Activated CD4-positive, alpha-beta T cell treated with anti-CD3 and anti-CD28 coated beads, Interleukin-2, amount 50 U/mL, for 16 hours (primary cell): ENCODE measurements at places on chromosomes 1 and 21.
A peak's percentile ranks its signal among the peaks of the same experiment; 100 is the strongest.

GRCh38 chr1:114771992-114772391, 8.5 kb downstream of the SIKE1 start:
- no peak for DNase-seq

GRCh38 chr1:235979716-235980333, 85.1 kb downstream of the NID1 start:
- no peak for DNase-seq

- DNase-seq = no peak
Measured at GRCh38 chr21:37829447-37829846, 86.8 kb downstream of the KCNJ6 start.

GRCh38 chr1:244084763-244085162, 33.7 kb downstream of the ZBTB18 start:
- no peak for DNase-seq

DNA sequence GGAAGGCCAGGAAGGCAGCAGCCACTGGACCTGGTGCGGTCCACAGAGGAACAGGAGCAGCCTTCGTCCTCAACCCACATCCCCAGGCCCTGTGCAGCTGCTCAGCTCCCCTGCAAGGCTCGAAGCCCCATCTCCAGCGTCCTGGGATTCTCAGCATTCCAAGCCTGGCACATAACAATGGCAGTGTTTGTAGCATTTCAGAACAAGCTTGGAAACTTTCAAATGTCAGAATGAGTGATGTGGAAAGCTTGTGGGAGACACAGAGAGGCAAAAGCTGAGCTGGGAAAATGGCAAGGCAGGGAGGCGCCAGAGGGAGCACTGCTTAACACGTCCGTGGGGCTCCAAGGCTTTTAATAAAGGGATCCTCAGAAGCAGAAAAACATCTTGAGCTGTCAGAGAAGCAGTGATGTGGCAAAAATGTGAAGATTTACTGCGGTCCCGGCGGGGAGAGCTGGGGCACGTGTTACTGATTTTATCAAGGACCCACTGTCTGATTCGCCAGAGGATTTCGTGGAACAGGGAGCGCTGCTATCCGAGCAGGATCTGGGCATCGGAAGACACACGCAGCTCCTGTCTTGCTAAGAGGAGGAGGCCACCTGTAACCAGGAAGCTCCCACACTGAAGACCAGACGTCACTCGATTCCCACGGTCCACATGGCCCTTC, 38.1 kb downstream of the TOMM20 start:
- DNase-seq = no peak

DNA sequence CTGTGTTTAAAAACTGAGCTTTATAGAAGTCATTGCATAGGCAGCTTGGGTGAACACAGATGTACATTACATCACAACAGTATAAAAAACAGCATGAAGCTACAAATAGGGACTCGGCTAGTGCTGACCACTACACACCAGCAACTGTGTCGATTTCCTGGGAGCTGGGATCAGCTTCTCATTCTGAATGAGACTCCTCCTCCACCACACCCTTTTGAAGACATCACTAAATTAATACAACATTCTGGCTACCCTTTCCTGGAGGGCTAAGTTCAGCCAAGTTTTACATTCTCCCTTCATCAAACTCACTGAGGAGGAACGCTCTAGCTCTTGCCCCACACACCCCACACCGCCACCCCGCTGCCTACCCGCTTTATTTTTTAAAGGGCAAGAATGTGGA, 102.7 kb downstream of the ERG start:
- no peak for DNase-seq

GRCh38 chr1:27521336-27521831, 31.4 kb upstream of the WASF2 start:
- DNase-seq = peak; percentile 38

DNA sequence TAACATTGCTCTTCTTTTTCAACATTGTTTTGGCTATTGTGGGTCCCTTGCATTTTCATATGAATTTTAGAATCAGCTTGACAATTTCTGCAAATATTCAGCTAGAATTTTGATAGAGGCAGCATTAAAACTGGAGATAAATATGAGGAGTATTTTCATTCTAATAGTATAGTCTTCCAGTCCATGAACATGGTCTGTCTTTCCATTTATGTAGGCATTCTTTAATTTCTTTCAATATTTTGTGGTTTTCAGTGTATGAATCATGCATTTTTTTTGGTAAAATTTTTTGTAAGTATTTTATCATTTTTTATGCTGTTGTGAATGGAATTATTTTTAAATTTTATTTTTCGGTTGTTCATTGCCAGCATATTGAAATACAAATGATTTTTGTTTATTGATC, 97.2 kb downstream of the DNAH14 start:
- DNase-seq = no peak

DNA sequence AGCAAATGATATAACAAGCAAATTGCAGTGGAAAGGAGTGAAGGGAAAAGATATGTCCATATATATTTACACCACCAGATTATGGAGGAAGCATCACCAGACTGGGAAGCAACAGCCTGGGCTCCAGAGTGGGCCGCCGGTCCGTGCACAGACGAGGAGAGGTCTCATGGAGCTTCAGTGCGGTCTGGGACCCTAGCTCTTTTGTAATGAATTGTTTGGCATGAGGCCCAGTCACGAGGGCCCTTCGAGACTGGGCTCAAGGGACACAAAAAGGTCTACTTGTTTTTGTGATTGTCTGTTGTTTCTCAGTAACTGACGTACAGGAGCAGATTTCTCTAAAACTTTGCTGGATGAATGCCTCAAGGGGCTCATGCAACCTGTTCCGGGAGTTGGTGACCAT, 12.9 kb upstream of the STUM start:
- no peak for DNase-seq

GRCh38 chr1:173353350-173353749, 123.8 kb upstream of the PRDX6 start:
- no peak for DNase-seq

GRCh38 chr1:21874778-21875547, 62.1 kb downstream of the HSPG2 start:
- no peak for DNase-seq

DNA sequence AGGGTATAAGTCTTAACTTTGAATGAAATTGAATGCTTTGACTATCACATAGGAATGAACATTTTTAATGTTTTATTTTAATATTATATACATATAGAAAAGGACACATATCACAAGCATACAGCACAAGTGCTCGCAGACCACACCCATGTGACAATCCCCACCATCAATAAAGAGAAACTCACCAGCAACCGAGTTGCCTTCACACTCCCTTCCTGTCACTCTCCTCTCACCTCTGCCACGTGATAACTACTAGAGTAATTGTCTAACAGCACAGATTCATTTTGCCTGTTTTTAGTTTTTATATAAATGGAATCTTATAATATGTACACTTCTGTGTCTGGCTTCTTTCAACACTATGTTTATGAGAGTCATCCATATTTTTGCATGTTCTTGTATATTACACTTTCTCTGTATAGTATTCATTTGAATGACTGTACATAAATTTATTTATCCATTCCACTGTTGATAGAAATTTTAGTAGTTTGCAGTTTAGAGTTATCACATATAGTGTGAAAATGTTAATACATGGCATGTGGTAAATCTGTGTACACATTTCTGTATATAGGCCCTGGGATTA, 304.9 kb upstream of the DUSP10 start:
- DNase-seq = no peak

- no peak for DNase-seq
Measured at GRCh38 chr1:164575356-164575886, 16.4 kb downstream of the PBX1 start.

GRCh38 chr1:161843156-161843555, 77.0 kb downstream of the ATF6 start:
- DNase-seq = no peak

DNA sequence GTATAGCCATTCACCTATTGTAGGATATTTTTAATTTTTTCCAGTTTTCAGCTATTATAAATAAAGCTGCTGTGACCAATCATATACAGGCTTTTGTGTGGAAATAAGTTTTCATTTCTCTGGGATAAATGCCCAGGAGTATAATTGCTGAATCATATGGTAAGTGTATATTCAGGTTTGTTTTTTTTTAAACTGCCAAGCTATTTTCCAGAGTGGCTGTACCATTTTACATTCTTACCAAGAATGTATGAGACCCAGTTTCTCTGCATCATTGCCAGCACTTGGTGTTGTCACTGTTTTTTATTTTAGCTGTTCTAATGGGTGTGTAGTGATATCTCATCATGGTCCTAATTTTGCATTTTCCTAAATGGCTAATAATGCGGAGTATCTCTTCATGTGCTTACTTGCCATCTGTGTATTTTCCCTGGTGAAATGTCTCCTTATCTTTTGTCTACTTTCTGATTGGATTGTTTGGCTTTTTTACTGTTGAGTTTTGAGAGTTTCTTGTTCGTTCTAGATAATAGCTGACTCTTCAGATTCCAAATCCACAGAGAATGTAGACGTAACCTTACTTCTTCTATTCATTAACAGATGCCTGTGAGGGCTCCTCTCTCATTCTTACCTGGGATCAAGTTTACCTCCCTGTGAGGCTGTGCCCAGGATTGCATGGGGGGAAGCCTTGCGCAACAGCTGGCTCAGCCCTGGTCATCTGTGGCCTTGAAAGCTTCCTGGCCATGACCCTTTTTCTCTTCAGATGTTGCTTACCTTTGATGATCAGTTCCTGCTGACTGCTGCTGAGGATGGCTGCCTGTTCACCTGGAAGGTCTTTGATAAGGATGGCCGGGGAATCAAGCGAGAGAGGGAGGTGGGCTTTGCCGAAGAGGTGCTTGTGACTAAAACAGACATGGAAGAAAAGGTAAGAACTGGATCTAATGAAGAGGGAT, 42.6 kb downstream of the CFAP57 start:
- no peak for DNase-seq

DNA sequence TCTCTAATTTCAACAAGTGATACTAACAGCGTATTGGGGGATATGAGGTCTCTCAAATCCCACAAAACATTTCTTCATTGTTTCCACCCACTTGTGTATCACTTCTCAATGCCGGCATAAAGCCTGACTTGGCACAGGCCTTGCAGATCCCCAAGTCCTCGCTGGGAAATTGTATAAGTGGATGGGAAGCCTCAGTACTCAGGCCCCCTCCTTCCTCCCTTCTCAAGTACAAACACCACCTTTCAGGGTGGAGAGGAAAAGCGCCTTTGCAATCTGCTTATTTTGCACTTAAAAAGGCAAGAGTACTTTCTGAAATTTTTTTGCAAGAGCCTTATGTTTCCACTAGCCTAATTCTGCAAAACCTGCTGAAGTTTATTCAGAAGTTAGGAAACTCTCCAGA, 25.8 kb upstream of the KLHDC8A start:
- no peak for DNase-seq
